ENCODE measurements at places on chromosomes 3 and 15.

DNA sequence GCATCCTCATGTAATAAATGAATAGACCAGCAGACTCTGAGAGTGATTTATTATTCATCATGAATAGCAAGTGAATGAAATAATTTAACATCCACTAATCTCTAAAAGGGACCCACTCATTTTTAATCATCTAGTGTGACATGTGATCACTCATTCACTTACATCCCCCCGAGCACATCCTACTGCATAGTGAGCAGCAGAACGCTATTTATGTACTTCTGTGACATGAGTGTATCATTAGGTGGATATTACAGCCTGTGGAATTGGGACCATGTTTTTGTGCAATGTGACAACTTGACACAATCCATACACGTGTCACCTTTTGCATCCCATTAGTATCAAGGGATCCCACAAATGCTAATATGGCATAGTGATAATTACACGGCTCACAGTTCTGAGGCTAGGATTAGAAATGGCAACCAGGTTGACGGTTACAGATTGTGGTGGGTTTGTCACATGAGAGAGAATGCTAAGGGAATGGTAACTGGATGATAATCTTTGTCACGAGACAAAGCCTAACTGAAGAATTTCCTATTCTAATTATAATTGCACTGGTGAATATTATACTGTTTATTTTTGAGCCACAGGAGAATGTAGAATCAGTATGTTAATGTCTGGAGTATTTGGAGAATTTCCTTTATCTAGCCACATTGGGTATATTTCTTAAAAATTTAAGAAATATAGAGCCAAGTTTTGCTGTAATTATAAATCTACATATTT is 595.2 kb upstream of the TBL1XR1 start:
- DNase-seq = peak; percentile 78

DNA sequence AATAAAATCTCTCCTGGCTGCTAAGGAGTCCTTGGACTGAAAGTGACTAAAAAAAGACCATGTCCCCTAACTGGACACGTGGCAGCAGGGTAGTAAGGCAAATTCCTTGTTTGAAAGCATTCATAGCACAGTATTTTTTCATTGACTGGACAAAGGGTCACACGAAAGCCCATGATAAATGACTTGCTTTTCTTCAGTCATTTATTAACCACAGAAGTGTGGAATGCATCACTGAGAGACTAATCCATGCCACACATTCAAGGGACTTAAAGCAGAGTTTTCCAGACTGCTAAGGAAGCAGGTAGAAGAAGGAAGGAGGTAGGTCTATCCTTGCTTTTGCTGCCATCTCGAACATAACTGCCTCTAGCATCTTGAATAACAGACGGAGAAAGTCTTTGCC is 31.2 kb downstream of the CASR start:
- no peak for DNase-seq

DNA sequence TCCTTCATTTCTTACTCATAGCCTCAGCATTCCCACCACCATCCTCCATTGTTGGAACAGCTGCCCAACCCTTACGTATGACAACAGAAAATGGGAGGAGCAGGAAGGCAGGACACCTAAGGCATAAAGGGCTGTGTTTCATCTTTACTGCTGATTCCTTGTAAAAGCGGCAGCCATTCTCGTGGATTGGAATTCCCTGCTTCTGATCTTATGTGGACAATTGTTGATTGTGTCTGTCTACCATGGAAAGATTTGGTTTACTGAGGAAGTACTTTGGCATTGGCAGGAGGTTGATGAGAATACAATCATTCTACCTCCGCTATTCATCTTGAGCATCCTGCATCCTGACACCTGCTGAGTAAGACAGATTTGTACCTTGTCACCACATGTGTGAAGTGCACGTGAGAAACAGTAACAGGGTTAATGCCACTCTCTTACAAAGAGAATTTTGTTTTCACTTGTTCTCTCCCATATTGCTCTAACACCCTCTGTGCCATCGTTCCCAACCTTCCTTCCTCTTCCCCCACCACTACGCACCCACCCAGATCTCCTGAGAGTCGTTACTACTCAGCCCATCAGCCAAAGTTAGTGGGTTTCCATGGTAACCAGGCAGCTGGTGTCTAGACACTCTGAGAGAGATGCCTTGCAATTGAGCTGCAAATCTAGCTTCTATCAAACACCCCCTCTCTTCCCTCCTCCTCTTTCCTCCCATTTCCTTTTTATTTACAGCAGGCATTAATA is 75.7 kb downstream of the GAP43 start:
- DNase-seq = no peak

DNA sequence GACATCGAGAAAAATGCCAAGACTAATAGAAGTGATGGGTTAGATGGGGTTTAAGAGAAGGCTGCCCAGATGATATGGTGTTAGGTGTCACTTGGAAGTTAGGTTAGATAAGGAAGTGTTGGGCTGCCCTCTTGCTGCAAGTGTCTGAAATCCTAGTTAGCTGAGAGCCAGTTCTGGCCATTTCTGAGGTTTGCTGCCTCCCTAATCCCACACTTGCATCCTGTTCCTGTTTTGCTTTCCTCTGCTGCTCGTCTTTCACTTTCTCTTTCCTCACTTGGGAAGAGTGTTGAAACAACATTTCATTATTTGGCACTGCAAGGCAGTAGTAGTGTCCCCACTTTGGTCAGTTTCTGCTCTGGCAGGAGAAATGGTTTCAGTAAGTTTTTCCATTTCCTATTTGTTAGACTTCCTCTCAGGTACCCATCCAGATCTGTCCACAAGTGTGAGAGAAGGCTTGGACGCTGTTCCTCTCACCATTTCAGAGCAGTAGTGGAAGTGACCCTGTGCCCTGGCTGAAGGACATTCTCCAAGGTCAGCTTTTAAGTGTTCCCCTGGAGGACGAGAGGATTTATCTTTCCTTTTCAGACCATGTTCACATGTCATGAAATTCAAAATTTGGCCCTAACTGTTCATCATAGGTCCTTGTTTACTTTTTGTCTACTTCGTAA is 93.3 kb downstream of the ADAMTSL3 start:
- no peak for DNase-seq

- DNase-seq = peak; percentile 9
These were observed 2.5 kb upstream of the USF3 start for GRCh38 chr3:113698956-113699355.

DNA sequence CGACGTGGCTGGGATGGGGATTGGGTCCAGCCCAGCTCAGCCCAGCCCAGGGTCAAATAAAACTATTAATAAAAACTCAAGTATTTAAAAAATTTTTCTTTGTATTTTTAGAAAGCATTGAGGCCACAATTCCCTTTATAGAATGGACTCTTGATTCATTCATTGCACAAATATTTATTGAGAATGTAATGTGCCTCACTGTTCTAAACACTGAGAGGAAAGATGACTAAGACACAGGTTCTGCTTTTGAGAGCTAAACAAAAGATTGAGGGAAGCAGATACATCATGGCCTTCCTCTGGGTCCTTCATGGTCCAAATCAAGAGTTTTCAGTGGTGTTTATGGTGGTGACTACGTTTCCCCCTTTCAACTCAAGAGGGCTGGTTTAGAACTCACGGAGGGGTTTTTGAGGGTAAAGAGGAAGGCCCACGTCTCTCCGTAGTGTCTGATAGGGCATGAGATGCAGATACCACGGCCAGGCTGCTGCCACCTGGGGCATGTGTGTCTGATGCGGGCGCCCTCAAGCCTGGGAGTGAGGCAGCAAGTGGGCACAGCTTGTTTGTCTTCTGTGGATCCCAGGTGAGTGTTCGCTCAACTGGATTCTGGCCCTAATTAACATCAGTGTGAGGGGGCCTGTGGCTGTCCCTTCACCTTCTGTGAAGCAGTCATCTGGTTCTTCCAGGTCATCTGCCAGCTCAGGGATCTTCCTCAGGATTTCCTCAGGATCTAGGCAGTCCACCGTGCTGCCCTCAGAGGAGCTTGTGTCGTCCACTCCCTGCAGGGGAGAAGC is 73.5 kb upstream of the SCN5A start:
- peak; percentile 59 for DNase-seq

DNA sequence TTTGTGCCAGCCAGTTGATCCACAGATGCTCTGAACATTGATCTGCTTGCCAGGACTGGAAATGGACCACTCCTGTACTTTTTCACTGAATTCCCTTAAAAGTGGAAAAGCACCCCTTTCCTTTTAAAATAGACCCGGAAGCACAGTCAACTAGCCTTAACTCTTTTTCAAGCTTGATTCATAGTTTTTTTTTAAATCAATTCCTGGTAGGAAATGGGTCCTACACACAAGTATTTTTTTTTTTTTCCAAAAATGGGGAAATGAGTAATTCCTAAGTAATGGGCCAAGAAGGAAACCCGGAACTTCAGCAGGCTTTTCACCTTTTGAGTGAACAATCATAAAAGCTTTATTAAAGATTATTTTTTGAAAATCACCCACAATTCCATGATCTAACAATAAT is 234.4 kb upstream of the ADAMTS9 start:
- DNase-seq = no peak

DNA sequence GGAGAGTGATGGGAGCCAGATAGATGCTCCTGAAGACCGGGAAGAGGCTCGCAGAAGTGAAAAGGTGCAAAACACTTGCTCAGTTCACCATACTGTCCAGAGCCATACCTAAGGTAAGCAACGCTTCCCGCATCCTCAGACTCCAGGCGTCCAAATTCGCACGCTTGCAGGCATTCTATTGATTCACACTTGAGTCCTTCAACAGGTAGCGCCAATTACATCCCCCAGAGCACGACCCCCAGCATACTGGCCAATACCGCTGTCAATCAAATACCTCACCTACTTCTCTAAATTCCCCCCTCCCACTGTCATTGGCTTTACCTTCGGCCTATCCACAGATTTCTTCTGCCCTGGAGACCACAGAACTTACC is 361 bp upstream of the STXBP5L start:
- DNase-seq = no peak

- DNase-seq = no peak
These were observed 6.7 kb downstream of the CCDC9B start for GRCh38 chr15:40333922-40334492.

GRCh38 chr3:70250492-70250891 is 61.9 kb downstream of the MDFIC2 start:
- no peak for DNase-seq

GRCh38 chr3:8854656-8855055 is 85.2 kb upstream of the OXTR start:
- DNase-seq = peak; percentile 54

GRCh38 chr3:193797566-193797965 is 204.6 kb downstream of the OPA1 start:
- no peak for DNase-seq

DNA sequence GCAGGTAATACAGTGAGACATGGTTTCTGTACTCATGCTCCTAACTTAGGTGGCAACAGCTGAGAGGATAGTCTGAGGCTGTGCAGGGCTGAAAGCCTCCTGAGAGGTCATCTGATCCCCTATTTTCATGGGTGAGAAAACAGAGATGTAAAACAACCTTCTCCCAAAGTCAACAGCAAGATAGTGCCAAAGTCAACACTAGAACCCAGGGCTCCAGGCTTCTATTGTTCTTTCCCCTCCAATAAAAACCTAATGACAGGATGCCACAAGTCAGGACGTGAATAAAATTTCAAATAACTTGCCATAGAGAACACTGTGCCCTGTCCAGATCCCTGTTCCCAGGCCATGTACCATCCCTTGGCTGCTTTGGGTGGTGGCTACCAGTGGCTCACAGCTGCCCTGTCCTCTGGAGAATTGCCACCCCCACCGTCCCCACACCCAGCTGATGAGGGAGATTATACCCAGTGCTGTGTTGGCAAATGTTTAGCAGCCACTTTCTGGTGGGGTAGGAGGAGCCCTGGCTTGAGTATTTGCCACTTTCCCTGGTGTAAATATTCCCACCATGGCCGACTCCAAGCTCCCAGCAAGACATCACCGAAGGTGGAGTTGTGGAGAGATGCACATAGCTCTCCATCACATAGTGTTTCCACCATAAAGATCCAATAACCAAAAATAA is 54.8 kb downstream of the SRGAP3 start:
- no peak for DNase-seq

GRCh38 chr3:183827809-183828537 is 2.6 kb upstream of the MAP6D1 start:
- no peak for DNase-seq

GRCh38 chr3:4629095-4630007 is 136.2 kb downstream of the ITPR1 start:
- DNase-seq = no peak

DNA sequence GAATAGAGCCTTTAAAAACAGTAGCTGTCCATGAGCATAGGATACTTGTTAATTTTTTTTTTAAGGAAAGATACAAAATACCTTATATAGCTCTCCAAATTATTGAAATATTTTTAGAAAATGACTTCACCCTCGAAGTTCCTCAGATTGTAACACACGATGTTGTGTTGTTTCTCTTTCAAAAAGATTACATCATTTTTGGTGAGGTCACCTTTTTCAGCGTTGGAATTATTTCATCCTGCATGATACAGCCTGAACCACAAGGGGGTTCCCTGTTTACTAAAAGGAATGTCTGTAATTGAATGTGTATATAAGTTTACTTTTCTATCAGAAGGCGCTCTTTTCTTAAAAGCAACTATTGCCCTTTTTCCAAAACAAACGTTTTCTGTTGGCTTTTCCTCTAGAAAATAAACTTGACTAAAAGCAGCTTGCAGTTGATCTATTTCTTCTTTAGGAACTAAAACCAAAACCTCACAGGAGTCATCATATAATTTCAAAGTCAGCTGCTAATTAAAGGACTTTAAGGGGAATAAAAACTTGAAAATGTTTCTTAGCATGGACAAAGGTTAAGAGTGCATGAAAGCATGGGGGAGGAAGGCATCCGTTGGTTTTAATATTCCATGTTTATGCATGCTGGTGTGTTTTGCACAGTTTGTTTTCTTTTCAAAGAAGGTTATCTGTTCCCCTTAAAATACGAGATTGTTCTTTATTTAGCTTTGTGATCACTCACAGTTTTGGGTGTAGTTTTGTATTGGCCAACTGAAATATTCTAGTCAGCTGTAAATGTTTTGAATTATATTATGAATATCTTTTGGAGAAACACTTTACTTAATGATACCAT is 29.4 kb downstream of the LYSMD4 start:
- DNase-seq = peak; percentile 91

- no peak for DNase-seq
These were observed 4.6 kb upstream of the SAMMSON start for GRCh38 chr3:69994919-69995318.

DNA sequence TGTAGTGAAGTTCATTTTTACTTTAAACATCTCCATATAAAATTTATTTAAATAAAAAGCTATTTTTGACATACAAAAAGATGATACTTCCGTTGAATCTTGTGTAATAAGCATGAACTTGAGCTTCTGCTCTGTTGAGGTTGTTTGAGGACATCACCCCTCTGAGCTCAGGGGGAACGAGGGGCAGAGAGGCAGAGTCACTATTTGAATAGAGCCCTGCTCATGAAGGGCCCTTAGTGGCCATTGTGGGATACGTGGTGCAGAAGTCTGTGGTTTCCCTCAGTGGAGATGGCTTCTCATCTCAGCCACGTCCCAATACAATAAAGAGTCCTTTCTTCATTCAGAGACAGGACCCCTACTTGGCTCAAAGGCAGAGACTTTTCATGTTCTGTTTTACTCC is 10.6 kb downstream of the CEMIP start:
- DNase-seq = no peak

DNA sequence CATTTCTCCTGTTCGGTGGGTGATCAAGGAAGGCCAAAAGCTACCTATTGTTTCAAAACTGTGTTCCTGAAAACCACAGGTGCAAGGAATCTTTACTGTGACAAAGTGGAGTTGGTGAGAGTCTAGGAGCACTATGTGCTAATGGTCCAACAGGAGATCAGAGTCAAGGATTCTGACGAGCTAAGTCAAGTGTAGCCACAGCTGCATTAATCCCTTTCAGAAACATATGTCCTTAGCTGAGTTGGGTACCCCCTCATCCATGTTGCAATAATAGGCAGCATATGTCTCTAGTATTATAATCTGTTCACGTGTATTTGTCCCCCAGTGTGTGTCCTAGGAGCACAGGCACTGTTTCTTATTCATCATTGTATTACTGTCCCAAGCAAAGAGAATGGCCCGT is 1.7 kb downstream of the VPS39 start:
- DNase-seq = no peak
